ENCODE measurements at places on chromosomes 12 and 14. TPM values are rescaled to one million over a fixed set of nuclear protein-coding genes. Genes with fewer than 3 reads are reported as not detected.

The CLEC4A gene
- total RNA-seq: not detected

GRCh38 chr12:132151145-132151765 is 7.0 kb downstream of the NOC4L start:
- DNase-seq: no peak

The MMP17 gene
- 10.1 TPM for total RNA-seq

The SPIC gene
- total RNA-seq: not detected

The EAPP gene
- total RNA-seq: 50.0 TPM

The C2CD5 gene
- 14.4 TPM for total RNA-seq

GRCh38 chr14:81437244-81437643 is 37.1 kb upstream of the STON2 start:
- DNase-seq: no peak

DNA sequence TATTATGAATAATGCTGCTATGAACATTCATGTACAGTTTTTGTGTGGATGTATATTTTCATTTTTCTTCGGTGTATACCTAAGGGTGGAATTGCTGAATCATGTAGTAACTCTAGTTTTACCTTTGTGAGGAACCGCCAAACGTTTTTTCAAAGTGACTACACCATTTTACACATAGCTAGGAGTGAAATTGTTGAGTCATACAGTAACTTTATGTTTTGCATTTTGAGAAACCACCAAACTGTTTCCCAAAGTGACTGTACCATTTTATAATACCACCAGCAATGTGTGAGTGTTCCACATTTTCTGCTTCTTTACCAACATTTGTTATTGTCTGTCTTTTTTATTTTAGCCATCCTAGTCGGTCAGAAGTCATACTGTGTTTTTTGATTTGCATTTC is 3.1 kb upstream of the TPH2 start:
- peak; percentile 58 for DNase-seq

GRCh38 chr12:124695861-124696260 is 128.4 kb upstream of the NCOR2 start:
- DNase-seq: peak; percentile 43

- no peak for DNase-seq
Observed at GRCh38 chr14:72621387-72622065, 272.4 kb downstream of the DPF3 start.

GRCh38 chr12:53048780-53049401 is 974 bp upstream of the TNS2 start:
- DNase-seq: peak; percentile 68

GRCh38 chr14:50319721-50320120 is 7.6 kb downstream of the DMAC2L start:
- peak; percentile 28 for DNase-seq

The ADCY6 gene
- 7.1 TPM for total RNA-seq

DNA sequence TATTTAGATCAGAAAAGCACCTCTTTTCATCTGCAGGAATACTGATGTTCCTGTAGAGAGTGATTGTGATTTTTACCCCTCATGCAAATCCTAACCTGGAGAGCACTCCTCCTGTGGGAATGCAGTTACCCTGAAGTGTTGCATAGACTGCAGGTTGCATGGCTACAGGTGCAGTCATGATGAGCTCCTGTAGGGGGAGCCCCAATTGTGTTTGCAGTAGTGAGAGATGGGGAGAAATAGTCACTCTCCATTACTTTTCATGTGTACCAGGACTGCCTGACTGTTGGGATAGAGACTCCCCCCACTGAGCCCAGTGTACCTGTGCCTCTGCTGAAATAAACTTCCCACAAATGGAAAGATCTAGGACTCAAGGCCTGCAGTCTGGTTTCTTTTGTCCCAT is 1086.5 kb downstream of the SLC6A15 start:
- no peak for DNase-seq

- DNase-seq: no peak
Observed at GRCh38 chr14:87041290-87042020, 951.5 kb downstream of the GALC start.

The RD3L gene
- not detected for total RNA-seq

- DNase-seq: no peak
Observed at GRCh38 chr12:47783821-47784819, 11.1 kb downstream of the SLC48A1 start.

DNA sequence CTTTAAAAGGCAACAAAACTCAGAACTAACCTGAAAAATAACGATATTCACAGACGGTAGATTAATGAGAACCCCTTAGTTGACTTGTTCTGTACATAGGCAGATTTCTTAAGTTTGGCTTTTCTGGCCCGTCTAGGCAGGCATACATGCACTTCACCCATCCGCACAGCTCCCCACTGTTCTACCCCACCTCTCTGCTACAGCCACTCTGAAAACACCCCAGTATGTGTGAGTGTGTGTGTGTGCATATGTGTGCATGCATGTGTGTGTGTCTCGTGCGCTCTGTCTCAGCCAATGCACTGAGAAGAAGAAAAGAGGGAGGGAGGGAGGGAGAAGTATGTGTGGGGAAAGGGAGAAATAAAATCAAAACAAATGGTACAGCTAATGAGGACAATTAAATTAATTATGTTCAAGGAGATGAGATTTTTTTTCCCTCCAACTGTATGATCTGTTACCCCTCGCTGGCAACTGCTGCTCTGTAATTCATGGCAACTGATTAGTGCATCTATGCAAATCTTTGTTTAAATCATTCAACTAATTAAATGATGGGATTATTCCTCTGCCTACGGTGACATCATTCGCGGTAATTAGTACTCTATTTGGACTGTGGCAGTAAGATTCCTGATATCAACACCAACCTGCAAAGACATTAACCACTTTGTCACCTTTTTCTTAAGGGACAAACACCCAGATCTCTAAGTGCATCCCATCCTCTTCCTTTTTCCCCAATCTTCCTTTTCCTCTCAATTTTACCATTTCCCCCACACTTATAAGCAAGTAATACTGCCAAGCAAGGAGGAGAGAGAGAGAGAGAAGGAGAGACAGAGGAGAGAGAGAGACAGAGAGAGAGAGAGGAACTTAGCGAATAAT is 2.2 kb upstream of the LMO3 start:
- no peak for DNase-seq

DNA sequence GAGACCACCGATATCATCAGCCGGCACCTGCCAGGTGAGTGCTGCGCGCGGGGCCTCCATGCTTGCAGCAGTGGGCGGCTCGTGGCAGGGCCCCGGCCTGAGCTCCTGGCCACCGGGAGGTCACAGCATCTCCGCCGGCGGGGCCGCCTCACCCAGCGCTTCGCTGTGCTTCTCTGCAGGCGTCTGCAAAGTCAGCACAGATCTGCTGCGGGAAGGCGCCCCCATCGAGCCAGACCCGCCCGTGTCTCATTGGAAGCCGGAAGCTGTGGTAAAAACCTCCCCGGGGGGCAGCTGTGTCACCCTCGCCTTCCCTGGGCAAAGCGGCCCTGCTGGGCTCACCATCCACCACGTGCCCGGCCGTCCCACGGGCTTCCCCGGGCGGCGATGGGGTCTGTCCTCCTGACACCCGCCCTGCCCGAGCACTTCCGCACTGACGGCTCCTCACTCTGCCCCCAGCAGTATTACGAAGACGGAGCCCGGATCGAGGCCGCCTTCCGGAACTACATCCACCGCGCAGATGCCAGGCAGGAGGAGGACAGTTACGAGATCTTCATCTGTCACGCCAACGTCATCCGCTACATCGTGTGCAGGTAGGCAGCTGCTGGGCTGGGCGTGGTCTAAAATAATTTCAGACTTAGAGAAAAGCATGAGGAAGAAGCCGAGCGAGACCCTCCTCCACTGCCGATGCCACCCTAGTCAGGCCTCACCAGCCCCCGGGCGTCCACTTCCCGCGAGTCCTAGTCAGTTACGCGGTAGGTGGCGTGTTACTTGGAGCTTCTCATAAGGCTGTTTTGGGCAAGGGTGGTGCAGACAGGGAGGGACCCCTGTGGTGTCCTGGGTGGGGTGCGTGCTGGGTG is 7.1 kb downstream of the PGAM5 start:
- no peak for DNase-seq

The FAM181A gene
- not detected for total RNA-seq

The GZMB gene
- total RNA-seq: not detected

All from M059J (cell line).